NCI-H187 (cell line): ENCODE measurements at places on chromosomes 5 and 9.

- DNase-seq = no peak
Observed at GRCh38 chr5:132059043-132059695, 1.3 kb upstream of the IL3 start.

GRCh38 chr9:13330396-13331004, 51.0 kb upstream of the MPDZ start:
- DNase-seq = no peak

DNA sequence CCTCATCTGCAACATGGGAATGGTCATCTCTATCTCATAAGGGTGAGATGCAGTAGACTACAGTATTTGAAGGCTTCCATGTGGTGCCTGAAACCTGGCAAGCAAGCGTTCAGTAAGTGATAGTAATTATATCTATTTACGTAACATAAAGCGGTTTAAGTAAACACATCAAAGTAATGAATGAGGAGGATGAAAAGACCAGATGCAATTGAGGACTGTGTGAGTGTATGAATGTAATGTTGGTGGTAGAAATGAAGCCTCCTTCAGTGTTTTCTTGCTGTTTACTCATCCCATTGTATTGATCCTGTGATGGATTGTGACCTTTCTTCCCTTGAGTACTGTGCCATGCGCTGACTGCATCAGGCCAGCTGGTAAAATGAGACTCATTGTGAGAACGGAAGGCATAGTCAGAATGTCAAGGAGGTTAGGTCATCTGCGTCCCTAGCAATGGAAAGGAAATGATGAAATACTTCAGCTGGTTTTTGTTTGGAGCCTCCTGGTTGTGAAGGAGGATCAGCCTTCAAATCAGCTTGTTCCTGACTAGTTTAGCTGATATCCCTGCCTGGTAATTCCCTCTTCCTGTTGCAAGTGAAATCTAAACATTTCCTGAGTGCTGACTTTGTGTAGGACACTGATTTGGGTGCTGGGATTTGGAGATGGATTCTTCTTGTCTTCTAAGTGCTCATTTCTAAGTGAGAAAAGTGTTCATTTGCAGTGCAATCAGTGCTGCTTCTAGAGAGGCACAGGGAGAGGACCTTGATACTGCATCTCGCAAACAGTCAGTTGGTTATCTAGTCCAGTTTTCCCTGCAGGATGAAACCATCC, 35.6 kb downstream of the TNFSF8 start:
- DNase-seq = no peak

DNA sequence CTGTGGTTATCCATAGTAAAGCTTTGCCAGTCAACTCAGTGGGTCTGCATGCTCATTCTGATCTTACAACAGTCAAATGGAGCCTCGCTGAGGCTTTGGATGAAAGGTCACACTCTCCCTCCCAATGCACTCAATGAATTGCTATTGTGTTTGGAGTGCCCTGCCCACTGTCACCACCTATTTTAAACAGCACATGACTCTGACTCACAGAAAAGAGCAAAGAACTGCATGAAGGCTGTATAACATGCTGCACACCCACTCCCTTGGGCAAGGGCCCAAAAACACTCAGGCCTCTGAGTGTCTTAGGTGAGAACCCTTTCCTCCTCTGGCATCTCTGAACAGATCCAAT, 118.7 kb upstream of the CCDC112 start:
- no peak for DNase-seq

DNA sequence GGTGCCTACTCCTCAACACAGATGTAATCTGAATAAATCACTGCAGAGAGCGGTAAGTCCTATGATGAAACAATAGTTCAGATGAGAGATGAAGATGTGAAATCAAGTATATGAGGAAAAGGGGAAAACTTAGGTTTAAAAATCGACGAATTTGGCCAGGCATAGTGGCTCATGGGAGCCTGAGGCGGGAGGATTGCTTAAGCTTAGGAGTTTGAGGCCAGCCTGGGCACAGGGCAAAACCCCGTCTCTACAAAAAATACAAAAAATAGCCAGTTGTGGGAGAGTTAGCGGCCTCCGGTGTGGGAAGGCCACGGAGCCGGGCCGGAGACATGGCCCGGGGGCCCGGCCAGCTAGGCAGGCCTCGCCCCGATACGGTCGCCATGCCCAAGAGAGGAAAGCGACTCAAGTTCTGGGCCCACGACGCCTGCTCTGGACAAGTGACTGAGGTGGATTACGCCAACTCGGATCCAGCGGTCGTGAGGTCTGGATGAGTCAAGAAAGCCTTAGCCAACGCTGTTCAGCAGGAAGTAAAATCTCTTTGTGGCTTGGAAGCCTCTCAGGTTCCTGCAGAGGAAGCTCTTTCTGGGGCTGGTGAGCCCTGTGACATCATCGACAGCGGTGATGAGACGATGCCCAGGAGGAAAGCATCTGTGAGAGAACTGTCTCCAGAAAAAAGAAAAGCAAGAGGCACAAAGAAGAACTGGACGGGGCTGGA, 62.8 kb upstream of the SUB1 start:
- no peak for DNase-seq

DNA sequence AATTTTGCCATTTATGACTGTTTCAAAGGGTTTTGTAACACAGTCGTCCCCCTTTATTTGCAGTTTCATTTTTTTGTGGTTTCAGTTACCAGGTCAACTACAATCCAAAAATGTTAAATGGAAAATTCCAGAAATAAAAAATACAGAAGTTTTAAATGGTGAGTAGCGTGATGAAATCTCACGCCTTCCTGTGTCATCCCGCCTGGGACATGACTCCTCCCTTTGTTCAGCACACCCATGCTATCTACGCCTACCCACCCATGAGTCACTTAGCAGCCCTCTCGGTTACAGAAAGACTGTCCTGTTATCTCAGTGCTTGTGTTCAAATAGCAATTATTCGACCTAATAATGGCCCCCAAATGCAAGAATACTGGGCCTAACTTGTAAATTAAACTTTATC, 765.3 kb upstream of the ADAMTS16 start:
- DNase-seq = no peak

GRCh38 chr5:6736106-6736505, 22.9 kb downstream of the TENT4A start:
- DNase-seq = peak; percentile 37

GRCh38 chr5:113283558-113283957, 151.2 kb downstream of the TSSK1B start:
- no peak for DNase-seq

GRCh38 chr5:15502208-15502607, 2.2 kb downstream of the FBXL7 start:
- no peak for DNase-seq

DNA sequence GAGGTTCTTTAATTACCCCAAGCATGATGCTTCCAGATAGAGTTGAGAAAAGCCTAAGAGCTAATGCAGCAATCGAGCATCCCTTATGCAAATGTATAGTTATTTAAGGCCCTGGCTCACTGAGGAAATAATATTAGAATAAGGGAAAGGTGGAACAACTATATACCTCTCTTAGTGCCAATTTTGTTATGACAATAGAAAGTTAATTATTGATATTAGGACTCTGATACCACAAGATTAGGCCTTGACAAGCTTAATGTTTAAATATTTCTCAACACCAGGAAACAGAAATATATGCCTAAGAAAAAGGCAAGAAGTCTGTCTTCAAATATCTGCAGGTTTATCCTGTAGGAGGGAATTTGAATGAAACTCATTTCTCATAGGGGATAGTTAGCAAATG, 371.0 kb downstream of the PRELID2 start:
- DNase-seq = no peak

GRCh38 chr5:141603923-141604717, 14.7 kb downstream of the DIAPH1 start:
- DNase-seq = no peak

DNA sequence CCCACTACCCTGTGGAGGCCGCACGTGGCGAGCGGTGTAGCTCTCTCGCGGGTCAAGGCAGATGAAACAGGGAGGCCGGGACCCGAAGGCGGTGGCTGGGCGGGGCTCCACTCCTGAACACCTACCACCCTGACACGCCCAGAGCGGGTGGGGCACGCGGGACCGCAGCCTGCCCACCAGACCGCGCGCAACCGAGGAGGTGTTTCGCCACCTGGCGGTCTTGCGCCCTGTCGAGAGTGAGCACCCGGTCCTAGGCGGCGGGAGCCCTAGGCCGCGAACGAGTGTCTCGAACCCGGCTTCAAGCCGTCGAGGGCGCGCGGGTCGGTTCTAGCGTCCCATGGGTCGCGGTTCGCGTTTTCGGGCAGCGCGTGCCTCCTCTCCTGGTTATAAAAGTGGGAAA, 2.2 kb upstream of the EXOSC3 start:
- DNase-seq = no peak

GRCh38 chr9:86836797-86837196, 110.5 kb downstream of the GAS1 start:
- DNase-seq = no peak

DNA sequence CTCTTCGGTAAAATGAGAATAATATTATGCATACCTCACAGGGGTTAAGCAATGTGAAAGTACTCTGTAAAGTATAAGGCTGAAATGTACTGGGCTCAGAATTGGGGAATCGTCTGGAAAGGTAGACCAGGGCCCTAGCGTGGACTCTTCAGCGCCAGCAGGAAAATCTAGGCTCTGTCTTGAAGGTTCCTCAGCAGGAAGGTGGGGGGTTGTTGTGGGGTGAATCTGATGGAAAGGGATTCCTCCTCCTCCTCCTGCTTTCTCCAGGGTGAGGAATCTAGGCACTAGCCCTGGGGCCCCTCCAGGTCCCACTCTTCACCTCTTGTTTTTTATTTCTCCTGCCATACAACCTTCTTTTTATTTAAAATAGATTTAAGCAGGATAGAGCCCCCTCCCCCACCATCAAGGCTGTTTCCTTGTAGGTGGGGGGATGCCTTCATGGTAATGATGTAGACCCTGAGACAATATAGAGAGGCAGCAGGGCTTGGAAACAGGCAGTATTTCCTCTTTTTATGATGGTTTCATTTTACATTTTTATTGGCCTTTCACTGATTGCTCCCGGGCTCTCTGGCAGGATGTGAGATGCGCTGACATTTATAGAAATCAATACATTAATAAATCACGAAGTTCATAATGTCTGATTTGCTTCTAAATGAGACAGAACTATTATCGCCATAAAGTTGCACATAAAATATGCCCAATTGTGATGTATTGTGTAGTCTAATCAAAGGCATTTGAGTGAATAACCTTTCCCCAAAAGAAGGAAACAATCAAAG, 78.9 kb upstream of the GABRP start:
- no peak for DNase-seq

DNA sequence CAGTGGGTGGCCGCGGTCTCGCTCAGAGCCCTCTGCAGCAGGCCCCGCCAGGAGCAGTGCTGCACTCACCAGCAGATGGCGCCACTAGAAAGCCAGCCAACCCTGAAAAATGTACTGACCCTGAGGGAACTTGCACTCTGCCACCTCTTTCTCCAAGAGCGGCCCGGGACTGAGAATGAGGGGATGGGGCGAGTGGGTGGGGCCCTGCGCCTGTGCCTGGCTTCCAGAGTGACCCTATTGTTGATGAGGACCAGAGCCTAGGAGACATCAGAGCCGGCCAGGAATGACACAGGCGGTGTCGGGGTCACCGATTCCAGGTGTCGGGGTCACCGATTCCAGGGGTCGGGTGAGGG, 2.9 kb upstream of the IL17B start:
- no peak for DNase-seq

DNA sequence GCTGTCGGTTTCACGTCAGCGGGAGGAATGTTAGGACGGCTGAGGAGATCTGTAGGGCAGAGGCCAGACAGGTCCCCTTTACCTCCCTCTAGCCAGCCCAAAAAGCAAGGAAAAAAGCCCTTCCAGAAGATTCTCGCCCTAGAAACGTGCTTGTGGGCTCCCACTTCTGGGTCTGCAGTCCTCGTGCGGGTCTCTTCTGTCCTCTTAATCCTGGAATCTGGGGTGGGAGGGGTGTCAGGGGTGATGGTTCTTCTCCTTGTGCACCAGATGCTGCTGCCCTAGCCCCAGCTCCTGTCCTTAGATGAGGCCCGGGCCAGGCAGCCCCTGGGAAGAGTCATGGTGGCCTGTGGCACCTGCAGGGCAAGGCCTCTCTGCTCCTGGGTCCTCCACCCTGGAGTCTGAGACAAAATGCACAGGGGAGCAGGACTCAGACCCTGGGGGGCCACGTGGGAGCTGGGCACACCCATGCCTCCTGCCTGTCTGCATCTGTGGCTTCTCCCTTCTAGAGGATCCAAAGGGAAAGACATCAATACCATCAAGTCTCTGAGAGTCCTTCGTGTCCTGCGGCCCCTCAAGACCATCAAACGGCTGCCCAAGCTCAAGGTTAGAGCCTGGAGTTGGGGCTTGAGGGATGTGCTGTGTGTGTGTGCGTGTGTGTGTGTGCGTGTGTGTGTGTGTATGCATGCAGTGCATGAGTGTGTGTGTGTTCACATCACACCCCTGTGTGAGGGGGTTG, 174.2 kb downstream of the CACNA1B start:
- DNase-seq = no peak

DNA sequence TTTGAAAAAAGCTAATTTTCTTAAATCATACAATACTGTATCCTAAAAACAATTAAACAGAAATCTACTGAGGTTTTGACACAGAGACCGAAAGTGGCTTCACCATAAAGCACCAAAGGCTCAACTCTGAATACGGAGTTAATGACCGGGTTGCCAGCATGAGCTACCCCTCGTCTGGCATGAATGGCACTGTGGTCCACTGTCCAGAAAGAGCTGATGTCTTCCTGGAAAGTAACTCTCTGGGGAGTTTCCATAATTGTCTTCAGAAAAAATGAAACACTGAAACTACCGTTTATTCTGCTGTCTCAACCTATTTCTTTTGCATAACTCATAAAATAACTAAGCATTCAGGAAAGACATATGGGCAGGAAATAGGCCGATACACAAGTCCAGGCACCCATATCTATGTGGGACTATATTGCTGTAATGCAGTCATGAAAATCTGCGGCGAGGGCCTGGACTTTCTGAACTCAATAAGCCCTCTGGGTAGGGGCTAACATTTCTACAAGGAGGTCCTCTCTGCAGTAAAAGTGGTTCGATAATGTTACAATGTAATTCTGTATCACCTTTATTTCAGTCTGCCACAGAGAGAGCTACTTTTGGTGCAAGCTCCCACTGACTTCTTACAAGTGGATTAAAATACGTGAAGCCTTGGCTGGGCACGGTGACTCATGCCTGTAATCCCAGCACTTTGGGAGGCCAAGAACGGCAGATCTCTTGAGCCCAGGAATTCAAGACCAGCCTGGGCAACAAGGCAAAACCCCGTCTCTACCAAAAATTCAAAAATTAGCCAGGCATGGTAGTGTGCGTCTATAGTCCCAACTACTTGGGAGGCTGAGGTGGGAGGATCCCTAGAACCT, 52.4 kb downstream of the ANKH start:
- no peak for DNase-seq

DNA sequence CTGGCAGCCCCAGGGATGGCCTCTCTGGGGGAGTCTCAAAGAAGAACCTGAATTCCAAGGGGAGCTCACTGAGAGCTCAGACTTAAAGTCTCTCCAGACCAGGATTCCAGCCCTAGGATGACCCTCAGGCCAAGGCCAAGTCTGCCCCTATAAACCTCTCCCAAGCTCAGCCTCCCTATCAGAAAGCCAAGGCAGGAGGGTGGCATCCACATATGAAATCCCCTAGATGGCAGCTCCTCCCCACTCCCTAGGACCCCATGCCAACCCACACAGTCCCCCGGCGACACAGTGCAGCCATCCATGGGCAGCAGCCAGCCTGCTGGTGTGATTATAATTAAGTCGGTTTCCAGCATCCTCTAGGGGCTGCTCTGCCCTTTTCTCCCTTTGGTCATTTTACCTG, 269.9 kb downstream of the CDK5RAP2 start:
- no peak for DNase-seq

- no peak for DNase-seq
Observed at GRCh38 chr5:97111616-97112015, 30.8 kb downstream of the LIX1 start.

GRCh38 chr9:87798261-87798833, 72.4 kb downstream of the CTSL start:
- no peak for DNase-seq

- no peak for DNase-seq
Observed at GRCh38 chr9:94664801-94665200, 25.5 kb upstream of the FBP1 start.
